Activated T-helper 1 cell treated with anti-CD3 and anti-CD28 coated beads, Interleukin-12 subunit alpha, Interleukin-12 subunit beta, Interleukin-2, Interleukin-4 antibody, amounts not matched to agents 30 ng/mL and 10 ng/mL and 1 ng/mL, durations not matched to agents 14 hours and 24 hours and 36 hours (primary cell): ENCODE measurements at places on chromosomes 1 and 21. TPM values are rescaled to one million over a fixed set of nuclear protein-coding genes. Genes with fewer than 3 reads are reported as not detected.

Gene ST6GALNAC5
- not detected in 2 replicates for total RNA-seq

Gene C8A
- total RNA-seq: not detected in 2 replicates

Gene KRTAP12-2
- total RNA-seq: not detected in 2 replicates

Gene OR10Z1
- total RNA-seq: not detected in 2 replicates

Gene TSPAN2
- 0.34 and 0.44 TPM in 2 replicates for total RNA-seq

Gene LCE3D
- not detected in 2 replicates for total RNA-seq

Gene CLDN19
- total RNA-seq: not detected in 2 replicates

Gene GBP7
- not detected in 2 replicates for total RNA-seq

Gene FOXD2
- 0.17 and 0.21 TPM in 2 replicates for total RNA-seq
